Kidney epithelial cell (primary cell): ENCODE measurements at places on chromosomes 16 and 17. TPM values are rescaled to one million over a fixed set of nuclear protein-coding genes. Genes with fewer than 3 reads are reported as not detected.

- peak; percentile 82 for DNase-seq
Measured at GRCh38 chr16:85004587-85005205, 6.6 kb downstream of the ZDHHC7 start.

Gene CHRNE
- total RNA-seq, result 2.0 and 2.7 TPM in 2 replicates

DNA sequence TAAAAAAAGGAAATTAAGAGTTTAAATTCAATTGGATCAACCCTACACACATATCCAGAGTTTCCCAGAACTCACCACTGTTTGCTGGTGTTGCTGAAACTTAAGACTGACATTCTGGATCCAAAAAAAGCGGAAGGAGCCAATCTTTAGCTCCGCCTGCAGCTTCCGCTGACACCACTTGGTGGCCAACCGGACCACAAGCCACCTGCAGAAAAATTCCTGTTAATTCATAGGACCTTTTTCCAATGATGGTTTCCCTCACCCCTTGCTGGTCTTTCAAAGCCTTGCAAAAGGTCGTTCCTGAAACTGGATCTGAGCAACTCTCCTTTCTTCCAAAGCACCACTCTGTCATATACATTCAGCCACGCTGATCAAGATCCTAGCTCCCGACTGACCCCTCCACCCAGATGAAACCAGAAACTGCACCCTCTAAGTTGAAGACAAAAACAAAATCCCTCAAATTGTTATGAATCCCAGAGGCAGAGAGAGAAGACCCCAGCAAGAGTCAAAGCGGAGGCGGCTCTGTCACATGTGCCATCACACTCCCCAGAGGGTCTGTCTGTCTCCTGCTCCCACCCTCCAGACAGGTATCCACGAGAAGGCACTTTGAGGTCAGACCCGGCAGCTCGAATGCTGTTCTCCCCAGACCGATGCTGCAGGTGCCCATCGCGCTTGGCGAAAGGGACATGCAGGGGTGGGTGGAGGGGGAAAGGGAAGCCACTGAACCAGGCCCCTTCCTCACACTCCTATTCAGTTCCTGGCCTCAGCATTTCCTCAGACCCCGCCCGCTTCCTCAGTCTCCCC, 773 bp downstream of the BLTP2 start:
- DNase-seq, result no peak

- no peak for DNase-seq
Measured at GRCh38 chr16:11585460-11586377, 1.0 kb downstream of the LITAF start.
